ENCODE measurements at places on chromosomes 3 and 15. TPM values are rescaled to one million over a fixed set of nuclear protein-coding genes. Genes with fewer than 3 reads are reported as not detected.

The LSAMP gene
- total RNA-seq: 7.7 TPM

The SENP8 gene
- 4.7 TPM for total RNA-seq

DNA sequence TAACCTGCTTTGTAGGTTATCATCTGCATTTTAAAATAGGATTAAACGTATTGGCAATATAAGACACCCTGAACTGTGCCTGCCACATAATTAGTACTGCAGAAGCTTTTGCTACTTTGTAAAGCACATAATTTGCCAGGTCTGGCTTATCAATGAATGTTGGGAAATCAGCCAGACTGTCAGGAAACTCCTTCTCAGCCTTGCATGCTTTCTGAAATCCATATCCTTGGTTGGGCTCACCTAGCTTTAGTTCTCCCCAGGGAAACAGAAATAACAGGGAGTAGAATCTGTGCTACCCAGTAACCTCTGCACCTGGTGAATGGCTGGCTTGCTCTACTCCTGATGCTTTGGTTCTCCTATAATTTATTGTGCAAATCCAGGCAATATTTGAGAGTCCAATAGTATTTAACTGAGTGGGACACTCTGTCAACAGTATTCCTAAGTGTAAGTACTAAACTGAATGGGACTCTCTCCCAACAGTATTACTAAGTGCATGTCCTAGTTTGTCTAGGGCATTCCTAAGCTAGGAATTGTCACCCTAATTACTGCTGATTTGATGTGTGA is 354.5 kb downstream of the WDR72 start:
- no peak for DNase-seq

DNA sequence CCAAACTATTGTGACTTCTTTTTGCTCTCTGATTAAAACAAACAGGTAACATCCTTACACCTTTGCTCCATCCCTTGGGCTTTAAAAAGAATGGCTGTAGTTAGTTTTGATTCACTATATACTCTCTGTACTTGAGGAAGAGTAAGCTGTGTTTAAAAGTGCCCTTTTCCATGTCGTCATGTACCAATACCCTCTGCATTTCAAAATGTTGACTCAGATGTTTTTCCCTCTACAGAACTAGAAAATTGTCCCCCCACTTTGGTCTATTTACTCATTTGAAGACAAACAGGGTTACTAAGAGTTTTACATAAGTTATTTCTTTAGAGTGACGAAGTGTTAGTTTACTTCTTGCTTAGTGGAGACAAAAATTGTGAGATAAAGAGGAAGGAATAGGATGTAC is 62.7 kb downstream of the TASOR start:
- no peak for DNase-seq

DNA sequence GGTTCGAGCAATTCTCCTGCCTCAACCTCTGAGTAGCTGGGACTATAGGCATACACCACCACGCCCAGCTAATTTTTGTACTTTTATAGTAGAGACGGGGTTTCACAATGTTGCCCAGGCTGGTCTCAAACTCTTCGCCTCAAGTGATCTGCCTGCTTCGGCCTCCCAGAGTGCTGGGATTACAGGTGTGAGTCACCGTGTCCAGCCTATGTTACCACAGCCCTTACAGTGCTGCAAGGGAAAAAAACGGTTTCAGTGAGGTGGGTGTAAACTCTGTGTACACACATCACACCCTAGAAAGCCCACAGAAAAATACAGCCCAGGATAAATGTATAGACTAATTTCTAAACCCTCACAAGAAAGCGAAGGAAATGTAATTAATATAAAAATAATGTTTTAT is 103.5 kb upstream of the AKAP13 start:
- no peak for DNase-seq

The A4GNT gene
- not detected for total RNA-seq

DNA sequence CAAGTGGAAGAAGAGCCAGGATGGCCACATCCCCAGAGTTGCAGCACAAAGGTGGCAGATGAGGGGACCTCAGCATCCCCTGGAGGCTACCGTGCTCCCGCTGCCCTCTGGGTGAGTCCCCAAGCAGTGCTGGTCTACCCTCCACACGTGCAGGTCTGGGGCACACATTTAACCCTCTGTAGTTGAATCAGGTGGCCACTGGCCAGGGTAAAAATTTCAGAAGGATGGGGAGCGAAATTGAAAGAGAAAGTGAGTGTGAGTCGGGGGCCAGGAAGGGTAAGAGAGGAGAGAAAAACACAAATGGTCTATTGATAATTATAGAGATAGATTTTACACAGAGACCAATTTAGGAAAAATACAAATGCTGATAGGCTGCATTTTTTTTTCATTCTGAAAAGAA is 139.5 kb upstream of the EIF1B start:
- DNase-seq: no peak

- no peak for DNase-seq
These were observed 30.2 kb upstream of the SLCO2A1 start for GRCh38 chr3:134059671-134060560.

DNA sequence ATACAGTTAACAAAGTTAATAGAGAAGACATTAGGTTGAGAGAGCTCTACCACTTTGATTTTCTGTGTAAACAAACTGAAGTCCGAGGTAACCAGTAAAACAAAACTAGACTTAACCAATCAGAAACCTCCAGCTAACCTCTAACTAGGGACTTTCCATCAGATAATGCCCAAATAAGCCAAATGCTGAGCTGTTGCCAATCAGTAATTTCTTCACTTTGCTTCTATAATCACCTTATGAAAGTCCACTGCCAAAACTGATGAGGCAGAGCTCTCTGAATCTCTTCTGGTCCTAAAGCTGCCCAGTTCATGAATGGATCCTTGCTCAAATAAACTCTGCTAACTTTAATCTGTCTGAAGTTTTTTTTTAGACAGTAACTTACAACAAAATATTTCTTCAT is 448.0 kb upstream of the NECTIN3 start:
- DNase-seq: no peak

GRCh38 chr3:24684506-24685023 is 189.9 kb upstream of the THRB start:
- no peak for DNase-seq

DNA sequence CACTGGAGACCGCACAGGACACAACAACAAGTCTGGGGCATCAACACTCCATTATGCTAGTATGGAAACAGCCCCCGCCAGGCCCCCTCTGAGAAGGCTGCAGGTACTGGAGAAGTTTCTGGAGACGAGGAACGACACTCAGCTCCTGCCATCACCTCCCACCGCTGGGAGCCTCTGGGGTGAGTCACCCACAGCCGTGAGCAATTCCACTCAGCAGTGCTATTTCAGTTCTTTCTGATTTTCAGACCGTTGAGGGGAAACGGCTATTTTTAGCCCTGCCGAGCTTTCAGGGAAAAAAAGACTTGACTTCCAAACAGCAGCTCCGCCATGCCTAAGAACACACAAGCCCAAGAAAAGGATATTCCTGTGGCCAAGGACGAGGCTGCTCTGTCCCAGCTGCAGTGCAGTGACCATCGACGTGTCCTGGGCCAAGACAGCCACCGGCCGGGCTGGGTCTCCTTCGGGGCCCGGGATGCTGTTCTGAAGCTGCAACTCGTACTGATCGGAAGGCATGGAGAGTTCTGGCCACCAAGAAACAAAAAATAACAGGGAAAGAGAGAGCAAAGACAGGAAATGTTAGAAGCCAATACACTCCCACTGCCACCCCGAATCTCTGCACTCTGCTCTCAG is 40.8 kb downstream of the NUP210 start:
- DNase-seq: peak; percentile 43

- DNase-seq: no peak
These were observed 96.3 kb upstream of the BCL6 start for GRCh38 chr3:187841560-187841959.
